ENCODE measurements at places on chromosomes 6 and 20. TPM values are rescaled to one million over a fixed set of nuclear protein-coding genes. Genes with fewer than 3 reads are reported as not detected.

BPIFB1 gene
- not detected for total RNA-seq

ULBP3 gene
- total RNA-seq, result 6.2 TPM

PRSS35 gene
- total RNA-seq, result 4.8 TPM

SLC35B2 gene
- 33.1 TPM for total RNA-seq

DUSP15 gene
- 3.0 TPM for total RNA-seq

STMND1 gene
- not detected for total RNA-seq

LZTS3 gene
- 12.0 TPM for total RNA-seq

OR2H2 gene
- not detected for total RNA-seq

E2F3 gene
- total RNA-seq, result 3.6 TPM

- no peak for DNase-seq
Measured at GRCh38 chr6:37452522-37452921, 19.5 kb downstream of the CMTR1 start.

DNA sequence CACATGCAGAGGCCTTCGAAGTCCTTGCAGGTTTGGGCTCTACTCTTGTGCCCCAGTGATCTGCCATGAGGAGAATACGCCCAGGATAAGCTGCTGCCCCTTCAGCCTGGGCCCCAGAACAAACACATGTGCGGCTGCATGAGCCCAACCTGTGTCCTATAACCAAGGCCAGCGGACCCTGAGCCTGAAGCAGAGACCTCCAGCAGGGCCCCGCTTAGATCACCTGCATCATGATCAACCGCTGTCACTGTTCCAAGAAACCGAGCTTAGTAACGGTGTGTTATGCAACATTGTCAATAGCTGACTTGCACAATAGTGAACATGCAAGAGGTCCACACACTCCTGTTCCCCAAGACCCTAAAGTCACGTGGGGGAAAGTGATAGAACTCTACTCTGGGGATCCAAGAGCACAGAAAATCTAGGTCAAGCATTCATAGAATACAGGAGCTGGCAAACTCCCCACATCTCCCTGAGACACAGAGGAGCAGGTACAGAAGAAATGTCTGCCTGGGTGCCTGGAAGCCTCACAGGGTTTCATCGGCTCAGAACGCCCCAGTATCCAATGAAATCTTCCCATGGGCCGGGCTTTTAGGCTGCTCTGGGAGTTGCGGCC lies 136.2 kb downstream of the BMP7 start:
- no peak for DNase-seq

GRCh38 chr20:34998331-34998950 lies 42.8 kb downstream of the MYH7B start:
- no peak for DNase-seq

GRCh38 chr6:119350952-119351372 lies 1.4 kb upstream of the MAN1A1 start:
- no peak for DNase-seq

- DNase-seq, result no peak
Measured at GRCh38 chr6:51584163-51584562, 503.2 kb downstream of the PKHD1 start.

GRCh38 chr6:155317186-155317585 lies 2.9 kb upstream of the TFB1M start:
- DNase-seq, result no peak

GRCh38 chr6:13500264-13500663 lies 12.9 kb upstream of the GFOD1 start:
- DNase-seq, result no peak

- no peak for DNase-seq
Measured at GRCh38 chr6:16781348-16782169, 20.3 kb upstream of the ATXN1 start.

DNA sequence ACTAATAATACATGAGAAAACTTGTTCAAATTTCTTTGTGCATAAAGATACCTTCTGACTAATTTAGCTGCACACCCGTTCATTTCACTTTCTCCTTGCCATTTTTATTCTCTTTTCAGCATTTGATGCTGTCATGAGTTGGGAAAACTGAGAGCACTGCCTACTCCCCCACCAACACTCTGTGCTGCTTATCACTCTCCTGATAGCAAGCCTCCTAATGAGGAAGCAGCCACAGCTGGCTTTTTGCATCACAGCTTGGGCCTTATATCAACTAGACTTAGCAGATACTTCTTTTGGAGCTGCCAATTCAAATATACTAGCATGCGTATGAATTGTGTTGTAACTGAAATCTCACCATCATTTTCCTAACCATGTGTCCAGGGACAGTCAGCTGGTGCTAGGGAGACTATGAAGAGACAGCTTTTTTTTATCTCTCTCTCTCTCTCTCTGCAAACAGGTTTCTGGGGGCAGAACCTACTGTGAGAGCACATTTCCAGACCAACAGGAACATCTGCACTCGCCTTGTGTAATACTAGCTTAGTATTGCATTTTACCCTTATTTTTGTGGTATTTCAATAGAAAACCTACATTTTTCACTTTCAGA lies 699.0 kb downstream of the KHDRBS2 start:
- peak; percentile 49 for DNase-seq

DNA sequence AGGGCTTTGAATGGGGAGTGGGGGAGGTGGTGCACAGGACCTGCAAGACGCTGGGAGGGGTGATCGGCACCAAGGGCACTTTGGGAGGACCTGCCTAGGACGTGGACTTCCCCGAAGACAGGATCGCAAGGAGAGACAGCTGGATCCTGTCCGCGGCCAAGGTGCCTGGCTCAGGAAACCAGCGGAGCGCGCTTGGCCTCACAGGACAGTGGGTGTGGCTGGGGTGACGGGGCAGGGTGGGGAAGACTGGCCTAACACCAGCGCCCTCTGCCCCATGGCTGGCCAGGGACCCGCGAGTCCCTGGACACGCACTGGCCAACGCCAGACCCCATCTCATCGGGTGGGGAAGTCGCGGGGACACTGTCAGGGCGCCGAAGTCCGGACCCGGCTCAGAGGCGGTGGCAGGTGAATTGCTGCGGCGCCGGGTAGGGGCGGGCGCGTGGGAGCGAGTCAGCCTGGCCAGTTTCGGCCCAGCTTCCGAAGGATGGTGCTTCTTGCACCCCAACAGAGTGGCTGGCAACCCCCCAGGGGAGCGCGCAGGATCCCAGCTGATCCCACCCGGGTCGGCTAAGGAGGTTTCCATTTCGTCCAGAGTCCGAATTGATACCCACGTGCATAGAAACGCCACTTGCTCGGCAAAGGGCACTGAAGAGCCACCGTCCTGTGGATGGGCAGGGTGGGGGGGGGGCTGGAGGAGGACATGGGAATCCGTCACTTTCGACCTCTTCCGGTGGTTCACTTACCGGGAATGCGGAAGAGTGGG lies 785 bp upstream of the THBD start:
- no peak for DNase-seq

DNA sequence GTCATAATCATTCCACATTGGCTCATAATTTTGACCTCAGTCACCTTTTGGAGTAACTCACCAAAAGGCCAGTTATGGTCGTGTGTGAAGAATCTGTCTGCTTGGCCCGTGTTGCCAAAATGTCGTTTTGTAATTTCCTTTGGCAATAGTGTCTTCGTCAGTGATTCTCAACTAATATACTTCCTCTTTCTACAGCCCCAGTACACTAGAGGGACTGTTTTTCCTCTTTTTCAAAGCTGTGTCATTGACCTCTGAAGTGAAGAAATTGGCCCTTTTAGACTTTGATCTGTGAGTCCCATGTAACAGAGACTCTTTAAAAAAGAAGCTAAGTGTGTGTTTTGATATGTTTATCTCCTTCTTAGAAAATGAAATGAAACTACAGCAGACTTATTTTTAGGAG lies 5.2 kb downstream of the FOXO3 start:
- no peak for DNase-seq

- DNase-seq, result no peak
Measured at GRCh38 chr20:53794529-53795115, 201.0 kb upstream of the ZNF217 start.

DNA sequence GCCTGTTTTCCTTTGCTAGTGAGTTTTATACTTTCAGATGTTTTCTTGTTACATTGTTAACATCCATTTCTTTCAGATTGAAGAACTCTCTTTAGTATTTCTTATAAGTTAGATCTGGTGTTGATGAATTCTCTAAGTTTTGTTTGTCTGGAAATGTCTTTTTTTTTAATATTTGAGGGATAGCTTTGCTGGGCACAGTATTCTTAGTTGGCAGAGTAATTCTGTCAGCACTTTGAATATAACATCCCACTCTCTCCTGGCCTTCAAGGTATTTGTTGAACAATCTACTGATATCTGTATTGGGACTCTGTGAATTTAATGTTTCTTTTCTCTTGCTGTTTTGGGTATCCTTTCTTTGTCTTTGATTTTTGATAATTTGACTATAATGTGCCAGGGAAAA lies 79.4 kb upstream of the UST start:
- no peak for DNase-seq

GRCh38 chr6:150491131-150491810 lies 108.4 kb upstream of the PLEKHG1 start:
- no peak for DNase-seq

- no peak for DNase-seq
Measured at GRCh38 chr20:62202083-62202395, 18.0 kb downstream of the HRH3 start.
